Astrocyte (in vitro differentiated cells and primary cell): ENCODE measurements at places on chromosomes 1 and 21. TPM values are rescaled to one million over a fixed set of nuclear protein-coding genes. Genes with fewer than 3 reads are reported as not detected.
A peak's percentile ranks its signal among the peaks of the same experiment; 100 is the strongest.

GRCh38 chr1:205785446-205785845 lies 10.2 kb upstream of the RAB29 start:
- no peak for DNase-seq

DNA sequence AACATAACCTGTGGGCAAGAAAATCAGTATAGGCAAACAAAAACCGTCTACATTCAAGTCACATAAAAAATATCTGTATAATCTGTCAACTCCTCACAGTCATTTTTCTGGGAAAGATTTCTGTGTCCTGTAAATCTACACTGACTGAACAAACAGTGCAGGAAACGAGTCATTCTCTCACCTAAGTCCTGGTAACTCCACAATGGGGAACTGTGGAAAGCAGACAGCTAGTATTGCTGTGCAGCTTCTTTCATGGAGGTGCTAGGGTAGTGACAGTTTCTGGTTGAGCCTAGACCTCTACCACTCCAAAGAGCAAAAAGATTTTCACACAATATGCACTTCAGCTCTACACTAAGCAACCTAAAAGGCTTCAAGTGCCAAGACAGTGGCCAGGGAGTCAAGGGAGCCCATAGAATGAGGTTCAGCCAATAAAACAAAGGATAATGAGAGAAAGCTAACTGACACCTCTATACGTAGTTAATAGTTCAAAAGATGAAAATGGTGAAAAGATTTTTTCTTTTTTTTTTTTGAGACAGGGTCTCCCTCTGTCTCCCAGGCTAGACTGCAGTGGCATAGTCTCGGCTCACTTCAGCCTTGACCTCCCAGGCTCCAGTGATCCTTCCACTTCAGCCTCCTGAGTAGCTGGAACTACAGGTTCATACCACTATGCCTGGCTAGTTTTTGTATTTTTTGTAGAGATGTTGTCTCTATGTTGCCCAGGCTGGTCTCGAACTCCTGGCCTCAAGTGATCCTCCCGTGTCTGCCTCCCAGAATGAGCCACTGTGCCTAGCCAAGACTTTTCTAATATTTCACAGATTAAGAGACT lies 5.5 kb downstream of the PTP4A2 start:
- DNase-seq, result no peak

DNA sequence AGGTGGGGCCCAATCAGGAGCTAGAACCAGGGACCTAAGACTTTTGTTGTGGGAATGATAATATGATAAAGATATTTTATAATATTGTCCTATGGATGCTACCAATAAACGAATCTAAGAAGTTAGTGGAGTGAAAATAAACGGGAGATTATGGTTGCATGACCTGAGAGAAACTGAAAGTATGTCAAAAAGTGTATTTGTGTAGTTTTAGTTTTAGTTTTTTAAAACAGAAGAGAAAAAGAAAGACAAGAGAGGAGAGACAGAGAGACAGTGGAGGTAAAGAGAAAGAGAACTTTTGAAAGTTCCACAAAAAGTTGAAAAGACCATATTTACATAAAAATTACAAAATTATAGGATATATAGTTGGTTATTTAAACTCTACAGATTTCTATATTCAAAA lies 64.1 kb upstream of the TMPRSS15 start:
- DNase-seq, result no peak

DNA sequence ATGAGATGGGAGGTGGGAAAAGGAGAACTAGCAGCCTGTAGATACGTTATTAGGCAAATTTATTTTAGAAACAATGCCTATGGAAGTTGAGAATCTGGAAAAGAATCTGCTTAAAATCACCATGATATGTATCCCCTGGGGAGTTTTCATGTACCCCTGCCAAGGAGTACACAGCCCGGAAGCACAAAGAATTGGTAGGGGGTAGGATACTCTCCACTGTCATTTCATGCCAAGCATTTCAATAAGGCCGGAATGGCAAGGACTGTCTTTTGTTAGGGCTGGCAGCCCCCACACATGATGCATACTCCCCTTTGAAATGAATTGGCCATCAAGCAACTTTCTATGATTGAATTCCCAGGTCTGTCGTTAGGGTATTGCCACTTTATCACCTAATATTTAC lies 111.5 kb upstream of the APP start:
- DNase-seq, result no peak

DNA sequence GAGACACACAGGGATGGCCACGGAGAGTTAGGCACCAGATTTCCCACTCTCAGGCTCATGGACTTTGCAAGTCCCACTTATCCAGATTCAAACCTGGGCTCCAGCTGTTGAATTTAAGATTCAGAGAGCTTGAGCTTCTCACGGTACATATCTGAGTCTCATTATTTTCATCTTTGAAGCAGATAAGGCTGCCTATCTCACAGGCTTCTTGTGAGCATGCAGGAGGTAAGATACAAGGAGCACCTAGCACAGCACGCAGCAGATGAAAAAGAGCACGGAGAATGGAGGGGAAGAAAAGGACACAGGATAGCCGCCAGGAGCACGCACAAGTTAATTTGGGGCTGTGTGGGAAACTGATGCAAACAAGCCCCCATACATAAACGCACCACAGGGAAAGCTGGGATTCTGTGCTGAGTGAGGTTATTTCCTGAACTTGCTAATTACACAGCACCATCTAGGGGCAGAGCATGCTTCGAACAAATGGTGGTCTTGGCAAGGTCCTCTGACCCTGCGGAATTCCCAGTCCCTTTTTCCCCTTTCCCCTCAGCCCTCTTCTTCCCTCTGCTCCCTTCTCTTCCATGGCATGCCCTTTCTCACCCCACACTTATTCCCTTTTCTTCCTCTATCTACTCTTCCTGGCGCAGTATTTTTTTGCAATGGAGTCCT lies 134.7 kb upstream of the VANGL1 start:
- DNase-seq, result peak; percentile 53

DNA sequence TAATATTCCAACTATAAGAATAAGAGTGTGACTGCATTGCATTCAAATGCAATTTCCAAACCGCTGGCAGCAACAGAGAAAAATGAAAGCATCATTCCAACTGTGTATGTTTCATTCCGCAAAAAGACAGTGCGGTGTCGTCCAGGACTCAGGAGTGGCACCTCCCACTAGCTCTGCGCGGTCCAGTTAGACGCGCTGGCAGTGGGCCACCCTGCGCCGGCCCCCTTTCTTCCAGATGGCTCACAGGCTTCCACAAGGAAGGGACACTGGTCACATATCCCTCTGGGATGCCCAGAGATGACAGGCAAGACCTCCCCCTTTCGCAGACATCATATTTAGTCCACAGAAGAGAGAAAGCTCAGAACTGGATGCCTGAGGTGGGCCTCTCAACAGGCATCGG lies 11.9 kb downstream of the WRAP73 start:
- no peak for DNase-seq

DNA sequence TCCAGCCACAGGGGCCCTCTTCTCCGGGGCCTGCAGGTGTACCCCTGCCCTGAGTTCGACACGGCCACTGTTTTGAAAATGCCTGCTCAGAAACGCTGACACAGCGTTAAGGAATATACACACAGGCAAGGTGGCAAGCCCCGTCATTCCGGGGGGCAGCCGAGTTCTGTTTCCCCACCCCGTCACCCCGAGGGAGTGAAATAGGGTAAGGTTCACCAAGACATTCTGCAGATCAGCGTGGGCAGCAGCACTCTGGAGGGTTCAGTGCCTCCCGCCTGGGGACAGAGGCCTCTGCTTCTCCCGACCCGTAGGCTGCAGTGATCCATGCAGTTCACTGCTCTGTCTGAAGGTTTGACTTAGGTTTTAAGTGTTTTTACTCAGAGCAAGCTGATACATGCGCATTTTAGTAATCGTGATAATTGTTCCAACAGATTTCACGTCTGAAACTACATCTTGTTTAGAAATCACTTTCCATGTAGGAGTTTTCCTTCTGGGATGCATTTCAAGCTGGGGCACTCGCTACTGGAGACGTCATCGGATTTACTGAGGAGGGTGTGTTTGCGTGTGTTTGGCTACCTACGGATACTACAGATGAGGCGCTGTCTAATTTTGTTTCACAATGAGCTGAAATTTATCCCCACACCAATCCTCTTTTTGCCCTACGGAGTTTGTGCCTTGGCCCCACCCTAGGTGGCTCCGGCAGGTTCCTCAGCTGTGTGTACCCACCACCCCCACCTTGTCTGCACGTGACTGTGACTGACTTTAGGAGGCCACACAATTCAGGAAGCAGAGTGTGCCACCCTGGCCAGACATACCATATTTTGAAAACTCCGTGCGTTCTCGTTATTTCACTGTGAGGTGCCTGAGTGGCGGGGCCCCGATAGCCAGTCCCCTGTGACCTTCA lies 63.5 kb downstream of the AGPAT3 start:
- DNase-seq, result no peak

Gene S100PBP
- 39.9 and 40.3 TPM in 2 replicates for total RNA-seq

Gene MXRA8
- 112 and 139 TPM in 2 replicates for total RNA-seq

Gene MPL
- total RNA-seq, result not detected in 2 replicates

Gene TFF1
- total RNA-seq, result not detected in 2 replicates

Gene NAXE
- total RNA-seq, result 48.5 and 51.1 TPM in 2 replicates

Gene NECTIN4
- 1.6 and 1.9 TPM in 2 replicates for total RNA-seq

Gene LHX8
- total RNA-seq, result 0.48 and 0.52 TPM in 2 replicates

Gene ALX3
- not detected in 2 replicates for total RNA-seq

Gene SEMA4A
- 0.66 and 1.1 TPM in 2 replicates for total RNA-seq
